ENCODE measurements at places on chromosomes 11 and 22.

DNA sequence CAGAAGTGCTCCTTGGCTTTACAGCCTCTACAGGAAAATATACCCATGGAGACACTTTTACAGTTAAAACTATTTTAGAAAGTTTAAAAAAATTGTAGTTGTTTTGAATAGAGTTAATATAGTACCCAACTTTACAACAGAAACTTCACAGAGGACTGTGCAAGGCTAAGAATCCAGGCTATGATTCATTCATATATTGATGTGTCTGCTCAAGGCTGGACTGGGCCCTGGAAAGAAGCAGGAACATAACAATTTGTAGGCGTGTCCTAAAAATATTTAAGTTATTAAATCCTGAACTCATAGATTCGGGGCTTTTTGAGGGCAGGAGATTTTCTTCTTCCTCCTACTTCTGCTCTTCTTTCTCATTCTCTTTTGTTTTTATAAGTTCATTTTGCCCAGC lies 291.5 kb upstream of the CCDC179 start:
- DNase-seq, result no peak

- no peak for DNase-seq
These were observed 6.2 kb upstream of the CDK2AP2 start for GRCh38 chr11:67514116-67514515.

DNA sequence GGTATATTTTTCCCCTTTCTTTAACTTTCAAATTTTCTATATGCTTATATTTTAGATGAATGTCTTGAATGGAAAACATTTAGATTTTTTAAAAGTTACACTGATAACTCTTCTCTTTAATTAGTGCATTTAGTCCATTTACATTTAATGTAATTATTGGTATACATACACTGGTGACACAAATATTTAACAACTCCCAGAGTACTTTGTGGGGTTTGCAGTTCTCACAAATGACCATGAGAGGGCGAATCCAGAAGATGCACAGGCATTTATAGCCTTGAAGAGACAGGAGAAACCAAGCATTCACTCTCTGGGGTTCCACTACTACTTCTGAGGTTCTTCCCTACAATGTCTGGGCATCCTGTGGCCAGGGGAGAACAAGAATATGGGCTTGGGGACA lies 125.1 kb downstream of the TIMP3 start:
- DNase-seq, result no peak

DNA sequence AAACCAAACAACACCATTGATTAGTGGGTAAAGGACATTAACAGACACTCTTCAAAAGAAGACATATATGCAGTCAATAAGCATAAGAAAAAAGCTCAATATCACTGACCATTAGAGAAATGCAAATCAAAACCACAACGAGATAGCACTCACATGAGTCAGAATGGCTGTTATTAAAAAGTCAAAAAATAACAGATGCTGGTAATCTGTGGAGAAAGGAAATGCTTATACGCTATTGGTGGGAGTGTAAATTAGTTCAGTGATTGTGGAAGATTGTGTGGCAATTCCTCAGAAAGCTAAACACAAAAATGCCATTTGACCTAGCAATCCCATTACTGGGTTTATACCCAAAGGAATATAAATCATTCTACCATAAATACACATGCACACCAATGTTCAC lies 182.6 kb downstream of the TRPC6 start:
- DNase-seq, result no peak

DNA sequence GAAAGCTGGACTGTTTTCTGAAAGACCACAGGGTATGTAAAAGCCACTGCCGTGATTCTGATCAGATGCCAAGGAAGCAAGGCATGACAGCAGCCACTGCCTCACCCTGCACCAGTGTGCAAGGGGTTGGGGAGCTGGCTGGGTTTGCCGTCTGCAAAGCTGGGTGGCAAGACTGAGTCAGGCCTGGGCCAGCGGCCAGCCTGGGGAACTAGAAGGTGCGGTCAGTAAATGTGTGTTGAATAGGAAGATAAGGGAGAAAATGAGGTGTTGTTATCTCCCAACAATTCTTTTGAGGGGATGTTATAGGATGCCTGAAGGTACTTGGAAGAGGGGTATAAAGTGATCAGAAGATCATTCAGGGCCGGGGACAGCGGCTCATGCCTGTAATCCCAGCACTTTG lies 8.0 kb downstream of the VSTM5 start:
- DNase-seq, result no peak

- no peak for DNase-seq
These were observed 1471.6 kb downstream of the TBC1D22A start for GRCh38 chr22:48234011-48234410.

DNA sequence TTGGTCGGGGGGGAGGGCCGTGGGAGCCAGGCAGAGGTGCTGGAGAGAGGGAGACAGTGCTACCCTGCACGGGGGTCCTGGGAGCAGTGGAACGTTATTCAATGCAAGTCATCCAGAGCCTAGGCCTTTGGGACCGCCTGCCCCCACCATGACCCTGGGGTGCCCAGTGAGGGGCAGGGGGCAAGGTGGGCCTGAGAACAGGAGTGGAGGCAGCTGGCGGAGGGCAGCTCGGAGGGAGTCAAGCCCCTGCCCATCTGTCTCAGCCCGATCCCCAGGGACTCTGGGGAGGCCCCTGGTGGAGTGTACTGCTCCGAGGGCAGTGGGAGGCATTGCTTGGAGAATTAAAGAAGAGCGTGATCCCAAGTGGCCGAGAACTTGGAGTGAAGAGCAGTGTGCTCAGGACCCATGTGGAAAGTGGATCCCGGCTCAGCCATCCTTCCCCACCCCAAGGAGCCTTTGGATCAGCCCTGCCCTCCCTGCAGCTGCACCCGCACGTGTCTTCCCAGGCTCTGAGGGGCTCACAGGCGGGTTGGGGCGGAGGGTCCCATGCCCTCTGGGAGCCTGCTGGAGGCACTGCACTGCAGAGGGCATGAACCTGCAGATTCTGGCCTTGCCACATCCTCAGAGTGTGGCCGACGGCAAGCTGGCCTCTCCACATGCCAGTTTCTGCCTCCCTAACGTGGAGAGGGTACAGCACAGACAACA lies 34.0 kb upstream of the SMIM38 start:
- peak; percentile 17 for DNase-seq

DNA sequence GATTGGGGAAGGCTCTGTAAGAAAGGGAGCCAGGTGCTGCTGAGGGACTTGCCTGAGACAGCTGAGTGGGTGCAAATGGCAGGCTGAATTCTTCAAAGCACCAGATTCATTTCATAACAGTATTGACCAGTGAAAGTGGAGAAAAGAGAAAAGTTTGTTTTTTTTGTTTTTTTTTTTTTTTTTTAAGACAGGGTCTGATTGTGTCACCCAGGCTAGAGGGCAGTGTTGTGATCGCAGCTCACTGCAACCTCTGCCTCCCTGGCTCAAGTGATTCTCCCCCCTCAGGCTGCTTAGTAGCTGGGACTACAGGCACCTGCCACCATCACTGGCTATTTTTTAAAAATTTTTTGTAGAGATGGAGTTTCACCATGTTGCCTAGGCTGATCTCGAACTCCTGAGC lies 494.0 kb downstream of the MIAT start:
- DNase-seq, result no peak

- DNase-seq, result no peak
These were observed 9.0 kb upstream of the JAML start for GRCh38 chr11:118233850-118234249.

GRCh38 chr22:39152024-39152510 lies 413 bp downstream of the CBX7 start:
- DNase-seq, result no peak

DNA sequence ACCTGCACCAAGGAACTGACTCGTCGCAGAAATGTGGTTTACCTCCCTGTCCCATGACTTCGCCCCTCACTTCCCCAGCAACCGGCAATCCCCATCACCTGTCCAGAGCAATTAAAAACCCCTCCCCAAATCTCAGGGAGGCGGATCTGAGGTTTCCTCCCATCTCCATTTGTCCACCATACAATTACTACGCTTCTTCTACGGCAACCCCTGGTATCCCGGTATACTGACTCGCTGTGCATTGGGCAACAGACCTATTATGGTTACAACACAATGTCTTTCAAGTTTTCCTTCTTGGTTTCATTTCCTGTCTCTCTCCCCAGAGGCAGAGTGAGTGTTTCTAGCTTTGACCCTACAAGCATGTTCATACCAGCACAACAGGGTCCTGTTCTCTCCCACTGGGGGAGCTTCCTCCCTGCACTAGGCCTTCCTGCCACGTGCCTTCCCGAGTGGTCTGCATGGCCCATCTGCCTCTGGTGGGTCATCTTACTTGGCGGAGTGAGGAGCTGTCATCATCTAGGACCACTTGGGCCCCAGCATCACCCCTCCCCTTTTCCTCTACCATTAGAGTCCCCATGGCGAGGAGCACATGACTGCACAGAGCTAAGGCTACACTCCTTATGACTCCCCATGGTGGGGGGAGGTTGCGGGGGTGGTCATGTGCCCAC lies 30.3 kb upstream of the NAP1L4 start:
- no peak for DNase-seq

DNA sequence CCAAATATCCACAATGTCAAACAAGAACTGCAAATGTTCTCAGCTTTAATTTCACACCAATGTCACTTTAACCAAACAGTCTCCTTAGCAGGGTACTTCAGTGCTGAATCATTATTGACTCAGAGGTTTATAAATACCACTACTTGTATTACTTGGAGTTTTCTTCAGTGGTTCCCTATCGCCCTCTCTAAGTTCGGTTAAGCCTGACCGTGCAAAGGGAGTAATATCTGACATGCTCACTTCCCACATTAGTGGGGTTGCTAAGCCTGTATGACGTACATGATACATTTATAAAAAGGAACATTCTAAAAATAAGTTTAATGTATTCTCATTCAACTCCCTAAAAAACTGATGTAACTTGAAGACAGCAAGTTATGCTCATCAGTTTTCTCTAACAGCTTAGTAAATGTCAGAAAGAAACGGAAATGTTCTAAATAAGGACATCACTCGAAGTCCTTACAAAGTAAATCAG lies 93.1 kb upstream of the ZC3H12C start:
- DNase-seq, result no peak

DNA sequence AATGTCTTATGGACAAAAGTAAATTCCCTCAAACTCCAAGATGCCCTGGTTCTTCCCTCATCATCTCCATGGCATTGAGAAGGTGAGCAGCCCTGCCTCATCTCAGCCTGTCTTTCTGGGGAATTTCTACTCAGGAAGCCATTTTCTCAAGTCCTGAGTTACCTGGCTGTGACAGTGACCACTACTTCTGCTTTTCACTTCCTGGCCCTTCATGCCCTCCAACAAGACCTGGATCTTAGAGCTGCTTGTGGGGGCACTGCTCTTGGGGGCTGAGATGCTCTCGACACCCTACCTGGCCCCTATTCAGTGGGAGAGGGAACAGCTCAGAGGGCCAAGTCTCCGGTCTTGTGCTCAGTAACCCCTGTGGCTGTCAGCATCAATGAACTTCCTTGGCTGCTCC lies 5.5 kb upstream of the IGSF22 start:
- no peak for DNase-seq

- DNase-seq, result no peak
These were observed at the start of gene TSSK2 for GRCh38 chr22:19130959-19131684. Gene TSSK2 (plus strand): TSS chr22:19131308. CDS start chr22:19131400, 92 bp downstream.

DNA sequence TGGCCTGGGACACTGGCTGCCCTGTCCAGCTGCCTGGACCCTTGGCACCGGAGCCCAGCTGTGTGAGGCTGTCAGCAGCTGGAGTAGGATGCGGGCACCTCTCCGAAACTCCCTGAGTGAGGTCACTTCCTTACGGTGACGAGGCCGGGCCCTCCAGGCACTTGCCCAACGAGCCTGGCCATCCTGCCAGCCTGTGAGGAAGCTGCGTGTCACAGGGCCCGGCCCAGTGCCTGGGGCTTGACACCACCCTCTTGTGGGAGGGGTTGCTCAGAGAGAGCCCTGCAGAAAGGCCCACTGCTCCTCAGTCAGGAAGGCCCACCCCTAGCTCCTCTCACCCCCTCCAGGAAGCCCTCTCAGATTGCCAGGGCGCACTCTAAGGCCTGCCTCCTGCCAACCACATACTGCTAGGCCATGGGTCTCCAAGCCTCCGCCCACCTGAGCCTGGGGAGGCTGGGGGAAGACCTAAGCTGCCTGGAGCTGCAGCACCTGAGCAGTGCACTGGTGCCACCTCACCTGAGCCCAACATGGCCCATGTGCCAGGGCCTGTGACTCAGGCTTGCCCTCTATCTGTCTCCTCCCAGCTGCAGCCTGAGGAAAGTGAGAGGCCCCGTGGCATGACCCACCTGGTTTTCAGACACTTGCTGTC lies 4.3 kb upstream of the PHLDA2 start:
- DNase-seq, result peak; percentile 66

- DNase-seq, result no peak
These were observed 735.2 kb downstream of the TBC1D22A start for GRCh38 chr22:47497666-47498065.

DNA sequence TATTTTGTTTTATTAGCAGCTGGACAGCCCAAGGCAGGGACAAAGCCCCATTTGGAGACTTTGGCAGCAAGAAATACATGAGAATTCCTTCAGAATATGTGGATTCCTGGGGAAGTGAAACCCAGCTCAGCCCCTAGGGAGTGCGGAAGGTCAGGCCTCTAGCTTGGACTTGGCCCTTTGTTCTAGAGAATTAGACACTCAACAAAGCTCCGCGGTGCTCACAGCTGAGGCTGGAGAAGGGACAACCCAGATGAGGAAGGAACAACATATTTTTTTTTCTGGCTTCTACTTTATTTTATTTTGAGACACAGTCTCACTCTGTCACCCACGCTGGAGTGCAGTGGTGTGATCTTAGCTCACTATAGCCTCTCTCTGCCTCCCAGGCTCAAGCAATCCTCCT lies 44.7 kb upstream of the SEPTIN5 start:
- no peak for DNase-seq

DNA sequence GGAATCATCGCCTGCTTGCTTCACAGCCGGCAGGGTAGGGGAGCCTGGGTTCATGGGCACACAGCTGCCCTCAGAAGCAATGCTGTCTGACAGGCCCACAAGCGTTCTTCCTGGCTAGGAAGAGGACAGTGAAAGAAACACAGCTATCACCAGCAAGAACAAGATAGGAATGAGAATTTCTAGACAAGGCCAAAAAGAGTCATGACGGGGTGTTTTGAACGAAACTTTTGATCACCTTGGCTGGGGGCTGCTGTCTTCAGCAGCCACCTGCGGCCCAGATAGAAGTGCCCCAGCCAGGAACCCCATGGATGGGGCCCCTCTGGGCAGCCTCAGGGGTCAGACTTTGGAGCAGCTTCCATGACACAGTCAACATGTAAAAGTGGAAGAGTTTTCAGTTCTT lies 41.8 kb downstream of the GAB4 start:
- DNase-seq, result no peak

GRCh38 chr11:65434057-65434666 lies 11.6 kb downstream of the NEAT1 start:
- DNase-seq, result no peak

DNA sequence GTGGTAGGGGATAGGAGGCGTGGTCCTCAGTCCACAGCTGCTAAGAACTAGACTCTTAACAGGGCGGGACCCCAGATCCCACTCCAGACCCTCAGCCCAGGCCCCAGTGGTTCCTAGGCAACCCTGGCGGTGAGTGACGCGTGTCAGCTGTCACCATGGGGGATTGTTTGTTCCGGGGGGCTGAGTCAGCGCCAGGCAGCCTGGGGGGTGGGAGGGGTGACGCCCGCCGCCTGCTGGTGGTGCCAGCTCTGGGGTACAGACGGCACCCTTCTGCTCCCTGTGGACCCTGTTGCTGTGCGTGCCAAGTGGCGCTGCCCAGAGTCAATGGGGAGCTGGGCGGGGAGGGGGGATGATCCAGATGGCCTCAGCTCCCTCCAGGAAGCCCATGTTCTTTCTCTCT lies 2.5 kb downstream of the CNIH2 start:
- peak; percentile 53 for DNase-seq
